Breast epithelium (tissue), 4 donors: ENCODE measurements at places on chromosomes 1 and 21. TPM values are rescaled to one million over a fixed set of nuclear protein-coding genes. Genes with fewer than 3 reads are reported as not detected.
A peak's percentile ranks its signal among the peaks of the same experiment; 100 is the strongest.

The ZNF695 gene
- total RNA-seq = 1.1 TPM

The ACOT11 gene
- 1.6 TPM for total RNA-seq

The CRYZ gene
- 17.8 TPM for total RNA-seq

GRCh38 chr1:75539230-75540116 lies 71.4 kb downstream of the SLC44A5 start:
- no peak overlapping the region for H3K4me3 ChIP-seq
- H3K27ac ChIP-seq = no peak overlapping the region
- no peaks in the 10 kb centered on the region for H3K27me3 ChIP-seq
- no peaks in the 10 kb centered on the region for H3K36me3 ChIP-seq
- no peak for DNase-seq

The IL19 gene
- not detected for total RNA-seq

DNA sequence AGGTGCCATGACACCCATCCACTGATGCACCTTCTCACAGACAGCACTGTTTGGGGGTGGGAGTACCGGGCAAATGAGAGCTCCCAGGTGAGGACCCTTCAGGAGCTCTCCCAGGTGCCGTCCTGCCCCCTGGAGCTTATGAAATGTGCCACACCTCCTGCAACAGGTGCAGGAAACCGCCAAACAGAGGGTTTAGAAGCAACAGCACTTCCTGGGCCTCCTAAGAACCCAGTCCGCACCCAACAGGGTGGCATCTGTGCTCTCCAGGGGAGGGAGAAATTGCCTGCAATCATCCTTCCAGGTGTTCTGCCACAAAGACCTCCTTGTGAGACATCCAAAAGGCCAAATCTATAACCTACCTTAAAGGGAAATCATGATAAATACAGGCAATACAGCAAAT lies 87.7 kb upstream of the ATP1B1 start:
- no peak overlapping the region for H3K27ac ChIP-seq
- H3K36me3 ChIP-seq = no peaks in the 10 kb centered on the region
- H3K27me3 ChIP-seq = no peaks in the 10 kb centered on the region
- H3K4me1 ChIP-seq = no peaks in the 10 kb centered on the region
- DNase-seq = no peak

The PLA2G5 gene
- total RNA-seq = 0.88 TPM

The IVNS1ABP gene
- total RNA-seq = 92.9 TPM

The GSTM5 gene
- total RNA-seq = 4.6 TPM

- DNase-seq = no peak
- H3K27me3 ChIP-seq = no peaks in the 10 kb centered on the region
- no peaks in the 10 kb centered on the region for H3K4me1 ChIP-seq
- H3K4me3 ChIP-seq = no peak overlapping the region
Measured at GRCh38 chr1:245956225-245956624, 550.9 kb downstream of the SMYD3 start.

The ERO1B gene
- total RNA-seq = 23.1 TPM

DNA sequence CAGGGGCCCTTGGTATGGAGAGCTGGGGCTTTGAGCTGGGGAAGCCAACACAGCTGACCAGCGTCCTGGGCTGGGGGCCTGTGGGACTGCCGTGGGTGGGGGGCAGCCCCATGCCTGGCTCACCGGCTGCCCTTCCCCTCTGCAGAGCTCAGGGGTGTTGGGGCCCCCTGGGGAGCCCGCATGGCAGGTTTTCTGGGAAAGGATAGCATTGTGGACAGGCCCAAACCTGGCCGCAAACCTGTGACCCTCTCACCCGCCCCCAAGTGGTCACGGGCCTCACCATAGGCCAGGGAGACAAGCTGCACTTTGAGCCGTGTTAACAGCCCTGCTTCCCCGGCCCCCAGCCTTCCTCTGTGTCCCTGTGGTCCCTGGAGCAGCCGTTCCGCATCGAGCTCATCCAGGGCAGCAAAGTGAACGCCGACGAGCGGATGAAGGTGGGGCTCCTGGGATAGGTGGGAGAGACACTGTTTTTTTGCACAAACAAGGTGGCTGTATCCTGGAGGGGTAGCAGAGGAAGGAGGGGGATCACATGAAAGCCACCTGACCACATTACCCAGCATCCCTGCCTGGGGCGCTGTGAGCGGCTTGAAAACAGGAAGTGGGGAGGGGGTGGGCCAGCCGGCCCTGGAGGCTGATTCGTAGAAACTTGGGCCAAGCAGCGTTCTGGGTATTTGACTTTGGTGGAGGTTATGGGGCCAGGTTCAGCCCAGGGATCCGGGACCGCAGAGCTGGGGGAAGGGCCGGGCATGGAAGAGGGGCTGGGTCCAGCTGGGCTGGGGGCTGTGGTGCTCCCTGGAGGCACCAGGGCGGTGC lies 65.9 kb downstream of the PIK3CD start:
- DNase-seq = no peak
- no peaks in the 10 kb centered on the region for H3K36me3 ChIP-seq
- peak overlapping the region; percentile 80 for H3K27ac ChIP-seq
- H3K4me3 ChIP-seq = no peak overlapping the region

The FCRLA gene
- not detected for total RNA-seq

DNA sequence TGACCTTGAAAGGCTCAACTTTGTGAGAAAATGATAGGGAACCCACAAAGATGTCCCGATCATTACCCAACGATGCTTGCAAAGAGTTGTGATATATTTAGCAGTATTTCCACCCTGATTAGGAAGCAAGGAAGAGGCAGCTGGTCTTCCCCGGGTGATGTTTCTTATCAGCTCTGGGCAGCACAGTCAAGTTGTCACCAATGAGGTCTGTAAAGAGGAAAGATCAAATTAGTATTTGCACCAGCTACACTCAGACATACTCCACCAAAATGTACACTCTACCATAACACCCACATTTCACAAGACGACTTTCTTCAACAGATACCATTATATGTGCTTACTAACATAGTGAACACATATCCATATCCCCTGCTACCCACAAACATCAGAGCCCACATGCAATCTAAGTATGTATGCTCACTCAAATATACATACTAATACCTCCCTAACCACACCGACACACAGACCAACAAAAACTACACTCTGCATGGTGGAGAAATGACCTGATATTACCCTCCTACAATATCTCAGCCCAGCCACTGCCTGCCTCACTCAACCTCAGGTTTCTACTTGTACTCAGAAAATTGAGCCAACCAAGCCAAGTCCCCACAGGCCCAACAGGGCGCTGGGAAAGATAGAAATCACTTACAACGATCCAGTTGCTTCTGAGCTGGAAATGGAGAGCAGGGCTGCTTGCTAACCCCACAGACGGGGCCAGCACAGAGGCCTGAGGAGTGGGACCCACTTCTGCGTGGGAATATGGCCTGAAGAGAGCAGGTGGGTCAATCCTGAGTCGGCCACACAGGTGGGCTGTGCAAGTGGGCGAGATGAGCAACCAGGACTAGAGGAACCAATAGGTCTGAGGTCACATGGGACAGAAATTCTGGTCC lies 4.6 kb upstream of the BTG2 start:
- DNase-seq = no peak
- H3K36me3 ChIP-seq = no peaks in the 10 kb centered on the region
- no peak overlapping the region for H3K4me3 ChIP-seq
- peak overlapping the region; percentile 19 for H3K27ac ChIP-seq

DNA sequence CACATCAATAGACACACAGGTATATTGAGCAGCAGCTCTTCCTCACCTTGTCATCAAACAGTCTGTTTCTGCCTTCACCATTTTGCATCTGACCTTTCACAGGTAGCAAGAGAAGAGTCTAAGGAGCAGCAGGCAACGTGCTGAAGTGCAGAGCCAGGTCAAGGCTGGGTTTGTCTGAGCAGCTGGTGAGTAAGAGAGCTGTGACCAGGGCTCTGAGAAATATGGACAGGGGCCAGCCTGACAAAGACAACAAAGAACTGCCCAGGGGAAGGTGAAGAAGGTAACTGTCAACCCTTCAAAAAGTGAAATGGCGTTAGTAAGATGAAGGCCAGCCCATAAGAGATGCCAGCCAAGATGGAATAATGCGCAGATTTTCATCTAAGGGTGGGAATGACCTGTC lies 58.9 kb upstream of the LRRC8D start:
- no peaks in the 10 kb centered on the region for H3K4me1 ChIP-seq
- no peak overlapping the region for H3K4me3 ChIP-seq
- no peaks in the 10 kb centered on the region for H3K36me3 ChIP-seq
- no peaks in the 10 kb centered on the region for H3K27me3 ChIP-seq
- no peak overlapping the region for H3K27ac ChIP-seq
- DNase-seq = no peak

GRCh38 chr1:10932088-10932487 lies 80.4 kb upstream of the TARDBP start:
- H3K4me3 ChIP-seq = no peak overlapping the region
- DNase-seq = no peak
- no peaks in the 10 kb centered on the region for H3K36me3 ChIP-seq
- no peak overlapping the region for H3K27ac ChIP-seq
- H3K27me3 ChIP-seq = no peaks in the 10 kb centered on the region

GRCh38 chr1:65792669-65793358 lies at the start of gene PDE4B:
TSS of gene PDE4B (plus strand) at chr1:65792895.
- H3K4me3 ChIP-seq = peak within 1 kb of the TSS; percentile 46
- no peak within 1 kb of the TSS for H3K27ac ChIP-seq
- H3K27me3 ChIP-seq = peaks cover 5% of the 10 kb centered on the region
- DNase-seq = no peak
- H3K4me1 ChIP-seq = no peaks in the 10 kb centered on the region

DNA sequence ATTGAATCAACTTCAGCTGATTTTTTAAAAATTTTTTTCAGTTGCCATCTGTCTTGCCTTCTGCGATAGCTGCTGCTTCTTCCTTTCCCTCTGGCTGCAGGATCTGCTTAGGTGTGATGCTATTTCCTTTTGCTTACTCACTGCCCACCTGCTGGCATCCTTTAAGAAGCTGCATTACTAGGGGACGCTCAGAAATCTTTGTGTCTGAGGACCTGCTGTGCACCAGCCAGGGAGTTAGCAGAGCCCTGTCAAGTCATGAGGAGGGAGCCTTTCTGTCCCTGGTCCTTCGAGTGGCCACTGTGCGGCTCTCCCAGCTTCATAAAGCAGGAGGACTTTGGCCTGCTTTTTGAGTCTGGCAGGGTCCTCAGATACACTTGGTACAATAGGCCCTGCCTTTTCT lies 327.8 kb downstream of the USH2A start:
- no peak overlapping the region for H3K4me3 ChIP-seq
- no peaks in the 10 kb centered on the region for H3K36me3 ChIP-seq
- no peaks in the 10 kb centered on the region for H3K4me1 ChIP-seq
- H3K27me3 ChIP-seq = no peaks in the 10 kb centered on the region
- H3K27ac ChIP-seq = no peak overlapping the region

- H3K4me1 ChIP-seq = no peaks in the 10 kb centered on the region
- no peak for DNase-seq
- peak overlapping the region; percentile 22 for H3K27ac ChIP-seq
- no peak overlapping the region for H3K4me3 ChIP-seq
- H3K27me3 ChIP-seq = no peaks in the 10 kb centered on the region
Measured at GRCh38 chr1:82299056-82299455, 498.3 kb downstream of the ADGRL2 start.

DNA sequence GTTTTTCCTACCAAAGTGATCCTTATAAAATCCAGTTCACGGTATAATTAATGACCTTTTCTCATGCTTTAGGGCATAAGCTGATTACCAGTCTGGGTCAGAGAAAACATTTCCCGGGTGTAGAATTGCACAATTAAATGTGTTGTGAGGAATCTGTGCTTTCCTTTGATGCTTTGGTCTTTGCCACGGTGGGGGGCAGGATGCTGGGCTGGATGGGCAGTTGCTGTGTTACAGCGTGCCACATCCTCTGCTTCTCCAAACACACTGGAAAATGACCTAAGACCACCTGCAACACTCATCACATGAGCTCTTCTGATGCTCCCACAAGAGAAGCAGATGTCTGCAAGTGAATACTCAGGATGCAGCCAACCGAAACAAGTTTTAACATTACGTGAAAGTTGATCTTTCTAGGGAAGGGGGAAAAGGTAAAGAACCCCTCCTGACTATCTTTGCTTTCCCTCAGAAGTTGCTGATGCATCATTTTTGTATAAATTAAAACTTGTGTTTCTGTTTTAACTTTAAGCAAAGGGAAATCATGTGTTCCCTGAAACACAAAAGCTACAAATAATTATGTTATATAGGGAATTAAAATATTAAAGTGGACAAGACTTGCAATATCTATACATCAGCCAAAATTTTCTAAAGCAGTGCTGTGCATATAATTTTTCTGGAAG lies 515.3 kb upstream of the NR5A2 start:
- no peak overlapping the region for H3K27ac ChIP-seq
- no peaks in the 10 kb centered on the region for H3K4me1 ChIP-seq

DNA sequence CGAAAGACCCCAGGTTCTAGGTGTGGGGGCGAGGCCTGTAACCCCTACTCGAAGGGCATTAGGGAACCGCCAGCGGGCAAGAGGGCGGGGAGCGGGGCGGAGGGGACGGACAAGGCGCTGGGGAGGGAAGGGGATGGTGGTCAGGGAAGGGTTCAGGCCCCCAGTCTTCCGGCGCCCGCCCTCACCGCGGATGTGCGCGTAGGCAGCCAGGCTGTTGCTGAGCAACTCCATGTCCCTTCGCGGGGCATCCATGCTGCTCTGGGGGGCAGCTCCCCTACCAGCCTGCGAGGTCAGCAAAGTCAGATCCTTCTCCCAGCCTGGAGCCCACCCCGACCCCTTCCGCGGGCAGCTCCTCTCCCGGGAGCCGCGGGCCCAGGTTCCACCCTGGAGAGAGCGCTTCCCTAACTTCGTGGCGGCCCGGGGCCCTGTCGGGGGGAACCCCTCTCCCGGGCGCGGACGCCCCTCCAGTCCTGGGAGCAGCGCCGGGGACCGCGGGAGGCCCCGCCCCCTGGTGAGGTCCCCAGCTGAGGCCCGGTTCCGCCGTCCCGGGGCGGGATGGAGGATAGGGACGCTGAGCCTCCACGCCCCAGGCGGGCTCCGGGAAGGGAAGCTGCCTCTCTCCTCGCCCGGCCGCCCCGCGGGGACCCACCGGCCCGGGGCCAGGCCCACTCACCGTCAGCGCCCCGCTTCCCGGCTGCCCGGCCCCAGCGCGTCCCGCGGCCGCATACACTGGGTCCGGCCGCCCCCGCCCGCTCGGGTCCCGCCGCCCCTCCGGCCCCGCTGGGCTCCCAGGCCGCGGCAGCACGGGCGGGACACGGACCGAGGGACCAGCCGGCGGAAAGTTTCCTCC lies 434 bp downstream of the EVA1B start:
- H3K4me3 ChIP-seq = peak overlapping the region; percentile 75
- H3K27me3 ChIP-seq = no peaks in the 10 kb centered on the region
- H3K27ac ChIP-seq = peak overlapping the region; percentile 88
- no peaks in the 10 kb centered on the region for H3K36me3 ChIP-seq
- H3K4me1 ChIP-seq = peaks cover 3% of the 10 kb centered on the region
- DNase-seq = no peak

The ATP1A2 gene
- 229 TPM for total RNA-seq

GRCh38 chr1:1245178-1245816 lies 1.2 kb downstream of the C1QTNF12 start:
- H3K4me3 ChIP-seq = no peak overlapping the region
- H3K4me1 ChIP-seq = no peaks in the 10 kb centered on the region
- peaks cover 26% of the 10 kb centered on the region for H3K27me3 ChIP-seq
- no peaks in the 10 kb centered on the region for H3K36me3 ChIP-seq
- no peak for DNase-seq
- no peak overlapping the region for H3K27ac ChIP-seq
